Breast epithelium (tissue), 4 donors: ENCODE measurements at places on chromosomes 12 and 14.

DNA sequence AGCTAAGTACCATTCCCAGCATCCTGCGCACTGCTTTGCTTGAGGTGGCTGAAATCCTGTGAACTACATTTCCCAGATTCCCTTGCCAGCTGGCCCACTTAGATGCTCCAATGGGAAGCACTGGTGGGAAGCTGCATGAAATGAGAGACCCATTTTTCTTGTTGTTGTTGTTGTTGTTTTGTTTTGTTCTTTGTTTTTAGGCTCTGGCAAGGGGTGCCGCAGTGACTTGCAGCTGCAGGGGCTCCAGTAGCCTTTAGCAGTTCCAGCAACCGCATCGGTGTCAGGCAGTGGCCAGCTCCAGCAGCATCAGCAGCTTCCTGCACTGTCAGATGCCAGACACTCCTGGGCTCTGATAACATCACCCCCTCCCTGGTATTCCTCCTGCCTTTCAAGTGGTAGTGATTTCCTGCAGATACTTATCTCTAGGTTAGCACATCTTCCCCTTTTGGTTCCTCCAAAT, 8.8 kb upstream of the EGLN3 start:
- no peaks in the 10 kb centered on the region for H3K4me1 ChIP-seq
- no peak overlapping the region for H3K27ac ChIP-seq
- DNase-seq, result no peak
- no peaks in the 10 kb centered on the region for H3K36me3 ChIP-seq

DNA sequence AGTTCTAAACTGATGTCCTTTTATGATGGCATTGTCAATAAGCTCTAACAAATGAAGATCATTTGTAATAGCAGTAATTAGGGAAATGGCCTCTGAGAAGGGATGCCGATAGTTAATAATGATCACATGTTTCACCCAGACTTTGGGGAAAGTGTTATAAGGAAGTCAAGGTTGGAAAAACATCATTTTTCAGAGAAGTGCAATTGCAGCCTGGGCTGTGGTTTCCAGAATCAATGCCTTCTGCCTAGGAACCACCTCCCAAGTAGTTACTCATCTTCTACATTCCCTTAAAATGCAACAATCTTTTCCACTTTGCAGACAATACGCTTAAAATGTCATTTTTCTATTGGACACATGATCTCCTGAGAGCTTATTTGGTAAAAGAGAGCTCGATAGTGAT, 879 bp downstream of the EDDM3A start:
- no peak for DNase-seq
- no peaks in the 10 kb centered on the region for H3K27me3 ChIP-seq
- H3K4me3 ChIP-seq, result no peak overlapping the region
- H3K36me3 ChIP-seq, result no peaks in the 10 kb centered on the region
- H3K27ac ChIP-seq, result no peak overlapping the region

DNA sequence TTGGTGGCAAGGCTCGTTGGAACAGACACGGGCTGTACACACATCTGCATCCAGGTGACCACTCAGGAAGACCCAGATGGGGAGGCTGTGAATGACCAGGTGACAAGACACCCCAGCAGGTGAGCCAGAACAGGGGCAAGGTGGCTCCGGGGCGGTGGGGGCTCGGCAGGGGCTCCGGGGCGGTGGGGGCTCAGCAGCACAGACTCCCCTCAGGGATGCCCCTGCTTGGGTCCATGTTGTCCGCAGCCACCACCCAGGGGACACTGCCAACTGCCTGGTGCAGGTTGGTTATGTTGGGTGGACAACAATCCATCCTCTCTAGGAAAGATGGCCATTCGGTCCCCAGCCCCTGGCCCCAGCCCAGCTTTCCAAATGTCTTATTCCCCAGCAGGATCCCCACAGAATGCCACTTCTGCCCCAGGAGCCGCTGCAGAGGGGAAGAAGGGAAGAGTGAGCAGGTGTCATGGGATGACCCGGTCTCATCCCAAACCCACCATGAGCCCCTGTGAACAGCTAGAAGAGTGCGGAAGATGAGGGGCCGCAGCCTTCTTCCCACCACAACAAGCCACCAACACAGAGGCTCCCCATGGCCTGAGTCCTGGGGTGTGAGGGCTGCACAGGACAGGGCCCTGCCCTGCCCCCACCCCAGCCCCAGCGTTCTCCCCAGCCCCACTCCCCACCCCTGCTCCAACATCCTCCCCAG, 31.4 kb upstream of the C14orf180 start:
- H3K27me3 ChIP-seq, result peaks cover 84% of the 10 kb centered on the region
- H3K36me3 ChIP-seq, result no peaks in the 10 kb centered on the region
- no peak overlapping the region for H3K4me3 ChIP-seq
- H3K4me1 ChIP-seq, result no peaks in the 10 kb centered on the region
- H3K27ac ChIP-seq, result no peak overlapping the region

DNA sequence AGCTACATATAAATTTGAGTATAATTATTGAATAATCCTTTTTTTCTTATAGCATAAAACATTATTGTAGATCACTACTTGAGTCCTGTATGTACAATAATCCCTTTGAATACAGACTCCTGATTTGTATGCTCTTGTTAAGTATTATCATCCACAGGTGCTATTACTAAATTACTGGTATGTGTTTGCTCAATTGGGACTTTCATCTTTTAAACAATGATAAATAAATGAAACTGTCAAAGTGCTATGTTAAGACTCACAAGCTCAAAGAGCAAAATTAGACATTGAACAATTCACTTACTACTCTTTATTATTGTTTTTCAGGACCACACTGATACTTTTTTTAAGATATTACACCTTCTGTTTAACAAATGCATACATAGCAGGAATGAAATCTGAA, 17.8 kb downstream of the MIA2 start:
- H3K27me3 ChIP-seq, result no peaks in the 10 kb centered on the region
- H3K4me3 ChIP-seq, result no peak overlapping the region
- no peak for DNase-seq
- no peak overlapping the region for H3K27ac ChIP-seq
- no peaks in the 10 kb centered on the region for H3K4me1 ChIP-seq

DNA sequence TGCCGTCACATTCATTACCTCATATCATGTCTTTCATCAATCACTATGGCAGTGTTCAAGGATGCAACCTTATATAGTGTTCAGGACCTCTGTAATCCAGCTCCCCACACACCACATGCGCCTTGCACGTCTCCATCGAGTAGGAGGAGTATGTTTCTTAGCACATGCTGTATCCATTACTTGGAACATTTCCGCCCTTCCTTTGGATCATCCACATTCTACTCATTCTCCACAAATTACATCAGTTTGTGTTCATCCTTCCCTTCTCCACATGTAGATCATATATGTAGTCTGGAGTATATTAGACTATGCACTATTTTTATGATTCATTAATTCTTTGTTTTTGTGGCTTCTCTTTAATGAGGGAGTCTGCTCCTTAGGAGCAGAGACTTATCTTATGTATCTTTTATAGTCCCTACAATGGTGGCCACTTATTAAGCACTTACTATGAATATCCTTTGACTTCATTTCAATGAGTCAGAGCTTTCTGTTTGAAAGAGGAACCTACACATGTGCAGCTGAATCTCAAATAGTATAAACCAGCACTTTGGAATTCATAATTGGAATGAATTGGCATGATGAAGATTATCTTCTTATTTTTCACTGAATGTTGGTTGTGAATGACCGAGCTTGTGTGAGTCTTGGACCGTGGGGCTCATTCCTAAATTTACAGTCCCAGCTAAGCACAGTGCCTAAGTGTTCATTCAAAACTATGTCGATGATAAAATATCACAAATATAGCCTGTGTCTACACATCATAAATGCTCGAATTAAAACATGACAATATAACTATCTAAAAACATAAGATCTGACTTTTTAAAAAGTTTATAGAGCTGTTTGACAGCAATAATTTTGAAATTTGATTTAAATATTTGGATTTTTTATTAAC, 30.2 kb upstream of the NPAS3 start:
- no peaks in the 10 kb centered on the region for H3K36me3 ChIP-seq
- H3K4me3 ChIP-seq, result no peak overlapping the region
- no peak overlapping the region for H3K27ac ChIP-seq
- H3K4me1 ChIP-seq, result no peaks in the 10 kb centered on the region
- no peaks in the 10 kb centered on the region for H3K27me3 ChIP-seq

DNA sequence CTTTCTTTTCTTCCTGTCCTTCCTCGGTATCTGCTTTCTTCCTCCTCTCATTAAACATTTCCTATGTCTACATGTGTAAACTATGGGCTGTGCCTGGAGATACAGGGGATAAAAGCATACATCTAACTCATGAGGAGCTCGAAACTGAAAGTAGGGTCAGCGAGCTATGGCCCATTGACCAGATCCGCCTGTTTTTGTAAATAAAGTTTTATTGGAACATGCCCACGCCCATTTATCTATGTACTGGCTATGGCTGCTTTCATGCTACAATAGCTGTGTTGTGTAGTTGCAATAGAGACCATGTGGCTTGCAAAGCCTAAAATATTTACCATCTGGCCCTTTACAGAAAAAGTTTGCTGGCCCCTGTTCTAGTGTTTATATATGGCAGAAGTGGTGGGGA, 500.8 kb upstream of the GARIN6 start:
- H3K27me3 ChIP-seq, result no peaks in the 10 kb centered on the region
- no peak for DNase-seq
- no peak overlapping the region for H3K4me3 ChIP-seq
- no peaks in the 10 kb centered on the region for H3K36me3 ChIP-seq
- no peak overlapping the region for H3K27ac ChIP-seq

DNA sequence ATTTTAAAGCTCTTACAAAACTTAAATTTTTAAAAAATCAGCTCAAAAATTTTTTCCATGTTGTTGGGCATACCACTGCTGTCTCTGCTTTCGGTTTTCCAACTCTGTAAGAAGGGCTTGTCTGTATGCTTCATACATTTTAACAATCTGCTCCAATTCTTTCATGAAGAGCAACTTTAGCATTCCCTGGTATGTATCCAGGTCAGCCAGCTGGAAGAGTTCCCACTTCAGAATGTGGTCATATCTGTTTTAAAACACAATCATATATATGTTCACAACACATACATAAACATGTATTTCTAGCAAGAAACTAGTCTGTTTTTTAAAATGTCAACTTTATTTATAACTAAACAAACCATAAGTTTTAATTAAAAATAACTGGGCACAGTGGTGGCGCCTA, 33.0 kb downstream of the SAV1 start:
- H3K27ac ChIP-seq, result no peak overlapping the region
- peaks cover 4% of the 10 kb centered on the region for H3K36me3 ChIP-seq
- no peak overlapping the region for H3K4me3 ChIP-seq
- DNase-seq, result no peak
- H3K27me3 ChIP-seq, result no peaks in the 10 kb centered on the region
- no peaks in the 10 kb centered on the region for H3K4me1 ChIP-seq

GRCh38 chr12:114894076-114894475, 210.1 kb upstream of the TBX3 start:
- H3K27ac ChIP-seq, result no peak overlapping the region
- no peak overlapping the region for H3K4me3 ChIP-seq
- no peaks in the 10 kb centered on the region for H3K4me1 ChIP-seq
- no peaks in the 10 kb centered on the region for H3K36me3 ChIP-seq
- no peak for DNase-seq

- no peaks in the 10 kb centered on the region for H3K27me3 ChIP-seq
- no peak for DNase-seq
- peak overlapping the region; percentile 35 for H3K27ac ChIP-seq
- H3K36me3 ChIP-seq, result no peaks in the 10 kb centered on the region
These were observed 1.8 kb upstream of the EVL start for GRCh38 chr14:100063314-100063941.

GRCh38 chr12:102052192-102053061, 9.4 kb downstream of the WASHC3 start:
- H3K36me3 ChIP-seq, result no peaks in the 10 kb centered on the region
- H3K4me3 ChIP-seq, result no peak overlapping the region
- H3K27me3 ChIP-seq, result no peaks in the 10 kb centered on the region
- no peaks in the 10 kb centered on the region for H3K4me1 ChIP-seq
- no peak for DNase-seq

DNA sequence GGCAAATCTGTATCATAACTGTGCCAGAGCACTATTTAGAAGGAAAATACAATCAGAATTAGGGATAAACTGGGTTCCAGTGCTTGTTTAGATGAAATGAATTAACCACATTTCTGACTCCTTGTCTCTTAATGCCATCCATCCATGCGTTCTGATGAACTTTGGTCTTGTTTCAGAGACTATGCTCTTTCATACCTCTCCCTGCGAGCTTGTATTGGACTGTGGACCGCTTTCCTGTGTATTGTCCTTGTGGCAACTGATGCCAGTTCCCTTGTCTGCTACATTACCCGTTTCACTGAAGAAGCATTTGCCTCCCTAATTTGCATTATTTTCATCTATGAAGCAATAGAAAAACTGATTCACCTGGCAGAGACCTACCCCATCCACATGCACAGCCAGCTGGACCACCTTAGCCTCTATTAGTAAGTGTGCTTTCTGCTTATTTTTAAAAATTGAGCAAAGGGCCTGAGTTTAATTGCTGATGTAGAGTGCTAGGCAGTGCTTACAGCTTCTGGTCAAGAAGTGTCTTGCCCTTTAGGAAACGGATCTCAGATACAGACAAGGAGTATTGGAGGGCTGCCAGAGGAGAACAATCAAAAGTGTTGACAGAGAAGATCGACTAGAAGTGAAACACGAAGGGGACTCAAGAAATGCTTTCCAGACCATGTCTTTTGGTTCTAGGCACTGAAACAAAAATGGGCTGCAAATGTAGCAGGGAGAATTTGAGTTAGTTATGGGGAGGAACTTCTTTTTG, 46.7 kb downstream of the SLC4A8 start:
- H3K4me1 ChIP-seq, result no peaks in the 10 kb centered on the region
- no peak for DNase-seq
- H3K27me3 ChIP-seq, result no peaks in the 10 kb centered on the region
- no peak overlapping the region for H3K4me3 ChIP-seq
- no peak overlapping the region for H3K27ac ChIP-seq

- no peaks in the 10 kb centered on the region for H3K36me3 ChIP-seq
- H3K27me3 ChIP-seq, result no peaks in the 10 kb centered on the region
- no peaks in the 10 kb centered on the region for H3K4me1 ChIP-seq
- H3K4me3 ChIP-seq, result no peak overlapping the region
These were observed 566.6 kb downstream of the RPS29 start for GRCh38 chr14:49019467-49020115.

GRCh38 chr12:12046401-12046800, 24.3 kb upstream of the BCL2L14 start:
- no peak overlapping the region for H3K27ac ChIP-seq
- H3K4me3 ChIP-seq, result no peak overlapping the region
- H3K4me1 ChIP-seq, result no peaks in the 10 kb centered on the region
- DNase-seq, result no peak

GRCh38 chr12:108516511-108517275, 1.6 kb downstream of the FICD start:
- no peaks in the 10 kb centered on the region for H3K36me3 ChIP-seq
- H3K4me1 ChIP-seq, result peaks cover 8% of the 10 kb centered on the region
- H3K27ac ChIP-seq, result no peak overlapping the region
- DNase-seq, result no peak
- no peaks in the 10 kb centered on the region for H3K27me3 ChIP-seq
- no peak overlapping the region for H3K4me3 ChIP-seq

DNA sequence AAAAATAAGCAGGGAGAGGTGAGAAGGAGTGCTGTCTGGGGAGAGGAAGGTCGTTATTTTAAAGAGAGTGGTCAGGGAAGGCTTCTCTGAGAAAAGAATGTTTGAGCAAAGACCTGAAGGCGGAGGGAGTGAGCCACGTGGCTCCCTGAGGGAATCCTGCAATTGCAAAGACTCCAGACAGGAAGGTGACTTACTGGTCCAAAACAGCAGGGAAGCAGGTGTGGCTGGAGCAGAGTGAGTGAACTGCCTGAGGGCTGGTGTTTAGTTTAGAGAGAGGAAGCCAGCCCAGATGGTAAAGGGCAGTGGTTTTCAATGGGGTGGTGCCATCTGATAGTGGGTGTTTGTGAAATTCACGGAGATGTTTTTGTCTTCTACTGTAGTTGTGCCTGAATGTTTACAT, 58.8 kb upstream of the LTA4H start:
- H3K4me1 ChIP-seq, result no peaks in the 10 kb centered on the region
- H3K27me3 ChIP-seq, result no peaks in the 10 kb centered on the region
- H3K4me3 ChIP-seq, result no peak overlapping the region
- no peak for DNase-seq
